ENCODE measurements at places on chromosomes 12 and 14.

GRCh38 chr12:131636940-131637750 lies 73.7 kb upstream of the SFSWAP start:
- no peak for DNase-seq

DNA sequence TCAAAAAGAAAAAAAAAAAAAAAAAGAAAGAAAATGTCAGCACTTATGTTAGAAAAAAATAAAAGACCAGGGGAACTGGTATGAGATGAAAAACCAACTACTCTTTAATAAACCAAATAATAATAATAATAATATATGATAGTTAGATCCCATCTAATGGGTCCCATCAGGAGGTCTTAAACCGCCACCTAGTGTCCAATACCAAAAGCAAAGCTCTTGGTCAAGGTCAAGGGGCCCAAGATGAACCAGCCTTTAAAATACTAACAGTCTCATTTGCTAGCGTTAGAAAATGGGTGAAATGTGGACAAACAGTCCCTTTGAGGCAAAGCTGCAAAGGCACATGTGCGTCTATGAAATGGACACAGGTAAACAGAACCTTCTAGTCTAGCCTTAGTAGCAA lies 12.3 kb downstream of the BRAP start:
- no peak for DNase-seq

DNA sequence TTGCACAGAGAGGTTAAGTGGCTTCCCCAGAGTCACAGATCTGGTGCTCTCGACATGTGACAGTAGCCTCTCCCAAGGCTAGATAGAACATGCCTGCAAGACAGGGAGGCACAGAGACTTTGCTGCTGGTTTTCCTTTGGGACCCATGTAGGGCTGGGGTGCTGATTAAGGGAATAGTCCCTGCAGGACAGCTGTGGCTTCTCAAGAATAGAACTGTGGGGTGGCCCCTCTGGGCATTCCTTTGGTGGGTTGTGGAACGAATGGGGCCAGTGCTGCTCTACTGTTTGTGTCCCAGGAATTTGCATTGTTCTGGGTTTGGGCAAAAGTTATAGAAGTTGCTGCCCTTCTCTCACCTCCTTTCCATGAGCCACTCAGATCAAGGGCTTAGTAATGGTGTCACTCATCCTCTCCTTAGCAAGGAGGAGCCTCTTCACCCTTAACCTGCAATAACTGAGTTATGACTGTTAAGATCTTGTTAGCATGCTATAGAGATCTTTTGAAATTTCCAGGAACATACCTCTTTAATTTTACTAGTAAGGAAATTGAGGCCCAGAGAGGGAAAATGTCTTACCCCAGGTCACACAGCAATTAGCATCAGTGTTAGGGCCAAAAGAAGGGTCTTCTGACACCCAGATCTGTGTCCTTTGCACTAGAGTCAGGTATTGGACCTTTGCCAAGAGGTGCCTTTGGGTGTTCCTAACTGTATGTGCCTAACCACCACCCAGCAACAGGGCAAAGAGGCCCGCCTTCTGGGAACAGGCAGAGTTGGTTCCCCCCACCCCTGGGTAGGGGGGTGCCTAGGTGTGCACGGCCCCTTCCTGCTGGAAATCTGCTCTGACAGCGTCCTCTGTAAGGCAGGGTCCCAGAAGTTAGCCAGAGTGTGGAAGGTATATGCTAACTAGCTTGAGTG lies 31.4 kb downstream of the CD9 start:
- no peak for DNase-seq

- no peak for DNase-seq
Observed at GRCh38 chr12:59587710-59588109, 8.1 kb upstream of the SLC16A7 start.

DNA sequence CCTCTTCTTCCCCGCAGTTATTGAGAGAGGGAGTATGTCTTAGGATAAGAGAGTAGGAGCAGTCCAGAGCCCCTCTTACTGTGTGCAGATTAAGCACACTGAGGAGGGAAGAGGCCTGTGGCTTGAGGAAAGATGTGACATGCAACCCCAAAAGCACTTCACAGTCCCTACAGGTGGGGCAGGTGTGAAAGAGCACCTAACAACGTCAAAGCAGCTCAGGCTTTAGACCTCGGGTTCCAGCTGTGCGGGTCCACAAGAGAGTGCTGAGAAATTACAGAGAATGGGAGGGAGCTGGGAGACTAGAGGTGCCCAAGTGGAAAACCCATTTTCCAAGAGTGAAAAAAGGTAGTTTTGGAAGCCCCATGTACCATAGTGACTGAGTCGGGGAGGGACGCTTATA lies 127.6 kb downstream of the SLC25A47 start:
- no peak for DNase-seq

DNA sequence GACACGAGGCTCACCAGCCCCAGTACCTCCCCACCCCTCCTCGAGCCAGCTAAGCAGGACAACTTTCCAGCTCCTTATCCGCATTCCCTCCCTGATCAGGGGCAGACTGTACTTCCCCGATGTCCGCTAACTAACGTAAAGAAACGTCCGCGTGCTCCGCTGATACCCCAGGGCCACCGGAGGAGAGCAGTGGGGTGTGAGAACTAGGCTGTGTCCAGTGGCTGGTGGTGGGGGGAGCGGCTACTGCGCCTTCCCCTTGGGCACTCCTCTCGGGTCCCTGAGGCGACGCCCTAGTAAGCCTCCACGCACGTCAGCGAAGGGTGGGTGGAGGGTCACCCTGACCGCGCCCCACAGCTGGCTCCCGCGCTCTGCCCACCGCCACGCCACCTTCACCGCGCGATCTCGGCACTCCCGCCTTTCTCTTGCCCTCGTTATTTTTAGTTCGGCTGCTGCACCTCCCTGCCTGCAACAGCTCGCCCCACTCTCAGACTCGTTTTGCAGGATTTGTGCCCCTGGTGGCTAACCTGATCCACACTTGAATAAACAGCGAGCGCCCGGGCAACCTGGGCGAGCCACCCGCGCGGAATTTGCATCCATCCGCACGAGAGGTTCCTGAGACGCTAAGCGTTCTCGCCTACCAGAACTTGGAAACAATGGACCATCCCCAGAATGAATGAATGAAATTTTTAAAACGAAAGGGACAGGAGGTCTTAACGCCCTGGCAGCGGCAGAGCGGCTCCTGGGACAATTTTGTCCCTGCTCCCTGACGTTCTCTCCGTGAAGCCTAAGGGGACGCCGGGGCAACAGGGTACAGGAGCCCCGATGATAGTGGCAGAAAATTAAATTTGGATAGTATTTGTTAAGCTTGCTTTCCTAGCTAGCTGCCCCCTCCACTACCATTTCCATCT lies 6.9 kb upstream of the BMP4 start:
- no peak for DNase-seq

Measured in stimulated activated CD4-positive, alpha-beta T cell treated with anti-CD3 and anti-CD28 coated beads, Interleukin-1b, Interleukin-23, amount 100 ng/mL, for 24 hours (primary cell).